ENCODE measurements at places on chromosomes 5 and 9.
A peak's percentile ranks its signal among the peaks of the same experiment; 100 is the strongest.

DNA sequence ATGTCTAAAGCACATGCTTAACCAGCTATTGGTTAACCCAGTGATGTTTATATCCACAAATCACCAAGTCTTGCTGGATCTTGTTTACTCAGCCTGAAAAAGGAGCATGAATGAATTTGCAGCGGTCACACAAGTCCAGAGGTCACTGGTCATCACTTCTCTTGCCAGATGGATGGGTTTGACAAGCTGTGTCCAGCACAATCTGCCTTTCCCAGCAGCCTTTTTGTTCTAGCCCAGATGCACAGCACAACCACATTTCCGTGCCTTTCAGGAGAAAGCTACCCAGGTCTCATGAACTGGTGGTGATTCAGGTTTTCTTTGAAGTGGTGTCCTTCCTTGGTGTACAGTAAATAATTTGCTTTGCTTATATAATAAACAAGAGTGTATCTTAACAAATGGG lies 32.1 kb downstream of the TMEM252 start:
- no peaks in the 10 kb centered on the region for H3K36me3 ChIP-seq
- no peak overlapping the region for H3K4me3 ChIP-seq
- no peak for DNase-seq
- no peak overlapping the region for H3K27ac ChIP-seq
- H3K27me3 ChIP-seq, result peaks cover 100% of the 10 kb centered on the region

- DNase-seq, result no peak
- no peak overlapping the region for H3K27ac ChIP-seq
- no peaks in the 10 kb centered on the region for H3K27me3 ChIP-seq
- no peaks in the 10 kb centered on the region for H3K36me3 ChIP-seq
- no peak overlapping the region for H3K4me3 ChIP-seq
- H3K4me1 ChIP-seq, result no peaks in the 10 kb centered on the region
Observed at GRCh38 chr5:129977810-129978209, 73.5 kb downstream of the CHSY3 start.

GRCh38 chr9:103798620-103799019 lies 295.5 kb upstream of the SMC2 start:
- no peaks in the 10 kb centered on the region for H3K27me3 ChIP-seq
- no peak for DNase-seq
- no peaks in the 10 kb centered on the region for H3K4me1 ChIP-seq
- no peak overlapping the region for H3K27ac ChIP-seq

GRCh38 chr9:78879324-78880100 lies 582.6 kb downstream of the PSAT1 start:
- H3K36me3 ChIP-seq, result no peaks in the 10 kb centered on the region
- H3K27me3 ChIP-seq, result no peaks in the 10 kb centered on the region
- no peak for DNase-seq
- no peak overlapping the region for H3K27ac ChIP-seq

GRCh38 chr9:91197232-91198181 lies 164.2 kb downstream of the AUH start:
- peaks cover 17% of the 10 kb centered on the region for H3K4me1 ChIP-seq
- peak; percentile 19 for DNase-seq
- no peak overlapping the region for H3K27ac ChIP-seq
- peaks cover 32% of the 10 kb centered on the region for H3K27me3 ChIP-seq

DNA sequence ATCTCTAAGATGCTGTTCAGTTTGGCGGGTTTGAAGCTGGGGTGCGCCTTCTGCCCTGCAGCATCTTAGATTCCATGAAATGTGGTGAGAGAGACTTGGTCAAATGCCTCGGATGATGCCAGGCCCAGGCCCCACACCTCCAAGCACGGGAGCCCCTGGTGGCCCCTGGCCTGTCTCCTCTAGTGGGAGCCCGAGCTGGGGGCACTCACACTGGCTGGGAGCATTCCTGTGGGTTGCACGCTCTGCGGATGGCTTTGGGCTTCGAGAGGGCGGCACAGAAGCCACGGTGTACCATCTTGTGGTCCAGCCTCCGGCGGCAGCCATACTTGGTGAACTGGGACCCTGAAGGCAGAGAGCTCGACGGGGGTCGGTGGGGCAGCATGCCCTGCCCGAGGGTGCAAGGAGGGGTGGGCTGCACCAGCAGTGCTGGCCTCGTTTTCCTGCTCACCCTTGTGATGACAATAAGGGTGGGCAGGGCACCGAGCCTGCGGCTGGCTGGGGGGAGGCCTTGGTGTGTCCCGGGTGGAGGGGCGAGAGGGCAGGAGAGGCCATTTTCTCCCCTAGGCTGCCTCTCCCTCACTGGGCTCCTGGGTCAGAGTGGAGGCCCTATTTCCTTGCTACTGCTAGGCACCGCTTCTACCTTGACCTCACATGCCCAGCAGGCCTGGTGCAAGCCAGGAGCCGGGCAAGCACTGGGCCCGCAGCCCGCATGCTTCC lies 65.8 kb downstream of the ZNF354C start:
- no peak overlapping the region for H3K4me3 ChIP-seq
- no peaks in the 10 kb centered on the region for H3K36me3 ChIP-seq
- DNase-seq, result no peak
- no peaks in the 10 kb centered on the region for H3K4me1 ChIP-seq
- H3K27ac ChIP-seq, result no peak overlapping the region

DNA sequence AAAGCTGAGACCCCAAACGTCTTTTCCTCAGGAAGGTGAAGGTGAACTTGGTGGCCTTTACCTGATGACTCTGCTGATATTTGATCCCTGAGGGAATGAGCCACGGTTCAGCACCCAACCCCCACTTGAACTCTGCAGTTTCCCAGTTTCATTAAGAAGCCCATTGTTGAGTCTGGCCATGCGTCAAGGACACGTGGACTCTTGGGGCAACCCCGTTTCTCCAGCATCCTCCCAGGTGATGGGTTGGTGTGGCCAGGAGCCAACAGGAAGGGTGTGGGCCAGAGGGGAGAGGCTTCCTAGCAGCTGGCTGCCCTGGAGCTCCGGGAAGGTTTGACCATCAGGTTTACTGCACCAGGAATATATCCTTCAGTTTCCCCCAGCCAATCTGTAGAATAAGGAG lies 59.5 kb upstream of the GNE start:
- H3K27me3 ChIP-seq, result no peaks in the 10 kb centered on the region
- peaks cover 17% of the 10 kb centered on the region for H3K4me1 ChIP-seq
- H3K4me3 ChIP-seq, result no peak overlapping the region
- peak; percentile 45 for DNase-seq
- no peak overlapping the region for H3K27ac ChIP-seq
- H3K36me3 ChIP-seq, result no peaks in the 10 kb centered on the region

- no peak for DNase-seq
- no peak overlapping the region for H3K27ac ChIP-seq
- no peak overlapping the region for H3K4me3 ChIP-seq
- H3K4me1 ChIP-seq, result peaks cover 14% of the 10 kb centered on the region
- H3K36me3 ChIP-seq, result no peaks in the 10 kb centered on the region
Observed at GRCh38 chr5:116037236-116037822, 5.1 kb downstream of the ARL14EPL start.

DNA sequence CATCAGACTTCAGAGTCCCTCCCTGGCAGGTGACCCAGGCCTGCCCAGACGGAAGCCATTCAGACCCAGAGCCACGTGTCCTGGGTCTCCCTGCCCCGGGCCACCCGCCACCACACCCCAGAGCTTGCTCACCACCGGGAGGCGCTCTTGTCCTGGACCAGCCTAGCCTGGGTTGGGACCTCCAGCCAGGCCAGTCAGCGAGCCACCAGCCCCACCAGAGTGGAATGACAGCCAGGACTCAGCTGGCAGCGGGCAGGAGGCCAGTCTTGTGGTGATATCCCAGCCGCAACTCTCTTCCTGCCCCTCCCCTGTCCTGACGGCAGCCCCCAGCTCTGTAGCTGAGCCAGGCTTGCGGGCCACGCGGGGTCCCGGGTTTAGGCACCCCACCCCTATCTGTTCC lies 1.7 kb upstream of the PTGDS start:
- DNase-seq, result peak; percentile 82
- H3K4me3 ChIP-seq, result no peak overlapping the region
- no peak overlapping the region for H3K27ac ChIP-seq
- H3K27me3 ChIP-seq, result no peaks in the 10 kb centered on the region
- H3K4me1 ChIP-seq, result no peaks in the 10 kb centered on the region

GRCh38 chr5:91532281-91532680 lies 149.2 kb upstream of the ARRDC3 start:
- no peaks in the 10 kb centered on the region for H3K27me3 ChIP-seq
- no peaks in the 10 kb centered on the region for H3K36me3 ChIP-seq
- peaks cover 5% of the 10 kb centered on the region for H3K4me1 ChIP-seq

- H3K36me3 ChIP-seq, result no peaks in the 10 kb centered on the region
- no peaks in the 10 kb centered on the region for H3K4me1 ChIP-seq
- no peaks in the 10 kb centered on the region for H3K27me3 ChIP-seq
Observed at GRCh38 chr9:91726406-91727100, 223.5 kb downstream of the ROR2 start.

- H3K4me1 ChIP-seq, result no peaks in the 10 kb centered on the region
- DNase-seq, result peak; percentile 59
- H3K36me3 ChIP-seq, result peaks cover 5% of the 10 kb centered on the region
Observed at GRCh38 chr5:53874409-53874808, 314.0 kb downstream of the NDUFS4 start.

DNA sequence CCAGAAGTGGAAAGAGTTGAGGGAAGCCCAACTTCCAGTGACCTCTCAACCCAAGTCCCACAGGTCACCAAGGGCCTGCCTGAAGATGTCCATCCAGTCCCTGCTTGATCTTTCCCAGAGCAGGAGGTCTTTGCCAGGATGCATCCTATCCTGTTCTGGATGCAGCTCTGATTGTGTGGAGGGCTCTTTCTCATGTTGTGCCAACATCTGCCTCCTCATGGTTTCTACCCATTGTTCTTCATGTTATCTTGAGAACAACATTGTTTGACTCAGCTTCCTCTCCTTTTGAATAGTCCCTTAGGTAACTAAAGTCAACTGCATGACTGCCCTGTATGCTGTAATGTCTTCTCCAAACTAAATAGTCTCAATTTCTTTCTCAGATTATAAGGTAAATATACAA lies 169.3 kb downstream of the CCDC192 start:
- H3K36me3 ChIP-seq, result no peaks in the 10 kb centered on the region
- H3K4me1 ChIP-seq, result no peaks in the 10 kb centered on the region
- no peak overlapping the region for H3K4me3 ChIP-seq
- H3K27me3 ChIP-seq, result no peaks in the 10 kb centered on the region

- H3K4me3 ChIP-seq, result no peak overlapping the region
- no peak overlapping the region for H3K27ac ChIP-seq
- peaks cover 29% of the 10 kb centered on the region for H3K4me1 ChIP-seq
Observed at GRCh38 chr5:107631805-107632362, 38.9 kb downstream of the EFNA5 start.

DNA sequence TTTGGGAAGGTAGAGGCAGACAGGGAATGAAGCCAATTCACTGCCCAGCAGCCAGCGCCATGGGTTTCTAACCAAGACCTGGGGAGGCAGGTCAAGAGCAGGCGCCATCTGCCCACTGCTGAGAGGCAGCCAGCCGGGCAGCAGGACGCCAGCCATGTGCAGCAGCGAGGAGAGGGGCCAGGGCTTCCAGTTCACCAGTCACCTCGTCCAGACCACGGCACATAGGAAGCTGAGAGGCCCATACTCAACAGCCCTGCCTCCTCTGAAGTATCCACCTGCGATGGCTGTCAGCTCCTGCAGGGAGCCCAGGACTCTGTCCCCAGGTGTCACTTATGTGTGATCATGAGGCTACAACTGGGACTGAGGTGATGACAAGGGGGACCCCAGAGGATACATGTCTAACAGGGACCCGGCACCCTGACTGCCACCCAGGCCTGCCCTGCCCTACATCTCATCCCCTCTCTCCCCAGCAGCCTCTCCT lies 30.1 kb downstream of the IPPK start:
- DNase-seq, result no peak
- H3K36me3 ChIP-seq, result peaks cover 2% of the 10 kb centered on the region
- no peak overlapping the region for H3K4me3 ChIP-seq

DNA sequence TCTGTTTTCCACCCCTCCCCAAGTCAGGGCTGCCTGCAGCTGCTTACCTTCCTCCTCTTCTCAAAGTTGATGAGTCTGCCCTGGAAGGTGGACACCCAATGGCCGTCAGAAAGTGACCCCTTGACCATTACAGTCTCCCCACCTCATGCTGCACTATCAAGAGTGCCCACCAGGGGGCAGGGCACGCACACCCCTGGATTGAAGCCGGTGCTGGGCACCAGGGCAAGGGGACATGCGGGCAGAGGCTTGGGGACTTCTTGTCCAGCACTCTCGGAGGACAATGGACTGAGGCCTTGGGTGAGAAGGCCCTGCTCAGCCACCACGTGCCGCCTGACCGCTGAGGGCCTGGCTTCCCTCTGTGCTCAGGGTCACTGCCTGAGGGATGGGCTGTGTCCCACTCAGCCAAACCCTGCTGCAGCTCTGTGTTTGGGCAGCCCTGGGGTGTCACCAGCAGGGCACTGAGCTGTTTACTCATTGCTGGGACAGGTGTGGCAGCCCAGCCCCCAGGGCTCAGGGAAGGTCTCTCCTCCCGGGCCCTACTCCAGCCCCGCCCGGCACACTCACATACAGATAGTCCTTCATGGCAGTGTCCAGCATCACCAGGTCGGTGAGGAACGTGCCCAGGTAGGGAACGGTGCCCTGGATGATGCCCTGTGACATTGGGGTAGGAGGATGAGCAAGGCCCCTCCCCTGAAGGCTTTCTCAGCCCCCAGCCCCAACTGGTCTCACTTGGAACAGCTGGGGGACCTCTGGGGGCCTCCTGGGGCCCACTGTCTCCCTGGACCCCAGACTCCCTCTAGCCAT lies 17.7 kb downstream of the RALGDS start:
- H3K27ac ChIP-seq, result no peak overlapping the region
- H3K27me3 ChIP-seq, result no peaks in the 10 kb centered on the region
- H3K4me3 ChIP-seq, result no peak overlapping the region
- DNase-seq, result peak; percentile 60
- no peaks in the 10 kb centered on the region for H3K4me1 ChIP-seq

- H3K4me3 ChIP-seq, result no peak overlapping the region
- peaks cover 29% of the 10 kb centered on the region for H3K4me1 ChIP-seq
- peak overlapping the region; percentile 82 for H3K27ac ChIP-seq
Observed at GRCh38 chr5:172104021-172104420, 84.0 kb downstream of the STK10 start.

GRCh38 chr5:175681968-175682340 lies 24.1 kb downstream of the HRH2 start:
- no peak overlapping the region for H3K4me3 ChIP-seq
- no peak overlapping the region for H3K27ac ChIP-seq
- H3K27me3 ChIP-seq, result no peaks in the 10 kb centered on the region
- no peak for DNase-seq
- no peaks in the 10 kb centered on the region for H3K36me3 ChIP-seq
- no peaks in the 10 kb centered on the region for H3K4me1 ChIP-seq

DNA sequence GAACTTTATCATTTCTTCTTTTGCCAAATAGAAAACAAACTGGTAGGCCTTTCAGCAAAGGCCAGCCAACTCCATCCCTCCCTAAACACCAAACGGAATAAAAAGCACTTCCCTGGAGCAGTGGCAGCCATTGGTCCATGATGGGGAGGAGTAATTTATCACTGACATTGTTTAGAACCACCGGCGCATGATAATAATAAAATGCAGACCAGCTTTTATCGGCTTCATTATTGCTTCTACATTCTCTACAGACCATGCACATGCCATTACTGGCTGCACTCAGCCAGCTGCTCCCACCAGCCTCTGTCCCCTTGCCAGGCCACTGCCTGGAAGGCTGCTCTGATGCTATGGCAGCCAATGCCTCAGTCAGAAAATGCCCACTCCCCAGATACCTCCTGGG lies 45.9 kb downstream of the ABCA1 start:
- H3K36me3 ChIP-seq, result no peaks in the 10 kb centered on the region
- peaks cover 49% of the 10 kb centered on the region for H3K4me1 ChIP-seq
- H3K27me3 ChIP-seq, result no peaks in the 10 kb centered on the region
- no peak overlapping the region for H3K4me3 ChIP-seq
- DNase-seq, result no peak
